ENCODE measurements at places on chromosomes 1 and 21. TPM values are rescaled to one million over a fixed set of nuclear protein-coding genes. Genes with fewer than 3 reads are reported as not detected.

LMOD1 gene
- total RNA-seq = 12.6 TPM

BATF3 gene
- total RNA-seq = 1.9 TPM

UBXN10 gene
- total RNA-seq = 5.3 TPM

S100A14 gene
- 5.7 TPM for total RNA-seq

OR10Z1 gene
- not detected for total RNA-seq

F3 gene
- total RNA-seq = 35.3 TPM

NPPB gene
- total RNA-seq = not detected

SDC3 gene
- total RNA-seq = 24.3 TPM

HMCN1 gene
- total RNA-seq = 45.3 TPM

SLAMF9 gene
- not detected for total RNA-seq

FMO3 gene
- total RNA-seq = 0.12 TPM

ADAM30 gene
- total RNA-seq = not detected

APOBEC4 gene
- not detected for total RNA-seq
